ENCODE measurements at places on chromosomes 5 and 9. TPM values are rescaled to one million over a fixed set of nuclear protein-coding genes. Genes with fewer than 3 reads are reported as not detected.

- no peak overlapping the region for H3K4me3 ChIP-seq
- H3K27ac ChIP-seq = no peak overlapping the region
- no peaks in the 10 kb centered on the region for H3K27me3 ChIP-seq
- DNase-seq = no peak
These were observed 652.6 kb upstream of the WWC1 start for GRCh38 chr5:167638816-167639215.

GRCh38 chr9:74800226-74800625 is 87.5 kb downstream of the TRPM6 start:
- no peaks in the 10 kb centered on the region for H3K36me3 ChIP-seq
- H3K27me3 ChIP-seq = no peaks in the 10 kb centered on the region
- H3K27ac ChIP-seq = peak overlapping the region; percentile 23
- H3K4me3 ChIP-seq = no peak overlapping the region

GRCh38 chr5:138029501-138029900 is 3.4 kb downstream of the FAM13B start:
- H3K4me3 ChIP-seq = no peak overlapping the region
- H3K27me3 ChIP-seq = no peaks in the 10 kb centered on the region
- peaks cover 5% of the 10 kb centered on the region for H3K36me3 ChIP-seq
- H3K4me1 ChIP-seq = peaks cover 26% of the 10 kb centered on the region
- peak overlapping the region; percentile 38 for H3K27ac ChIP-seq
- no peak for DNase-seq

Gene TNC
- 5.1 TPM for total RNA-seq

DNA sequence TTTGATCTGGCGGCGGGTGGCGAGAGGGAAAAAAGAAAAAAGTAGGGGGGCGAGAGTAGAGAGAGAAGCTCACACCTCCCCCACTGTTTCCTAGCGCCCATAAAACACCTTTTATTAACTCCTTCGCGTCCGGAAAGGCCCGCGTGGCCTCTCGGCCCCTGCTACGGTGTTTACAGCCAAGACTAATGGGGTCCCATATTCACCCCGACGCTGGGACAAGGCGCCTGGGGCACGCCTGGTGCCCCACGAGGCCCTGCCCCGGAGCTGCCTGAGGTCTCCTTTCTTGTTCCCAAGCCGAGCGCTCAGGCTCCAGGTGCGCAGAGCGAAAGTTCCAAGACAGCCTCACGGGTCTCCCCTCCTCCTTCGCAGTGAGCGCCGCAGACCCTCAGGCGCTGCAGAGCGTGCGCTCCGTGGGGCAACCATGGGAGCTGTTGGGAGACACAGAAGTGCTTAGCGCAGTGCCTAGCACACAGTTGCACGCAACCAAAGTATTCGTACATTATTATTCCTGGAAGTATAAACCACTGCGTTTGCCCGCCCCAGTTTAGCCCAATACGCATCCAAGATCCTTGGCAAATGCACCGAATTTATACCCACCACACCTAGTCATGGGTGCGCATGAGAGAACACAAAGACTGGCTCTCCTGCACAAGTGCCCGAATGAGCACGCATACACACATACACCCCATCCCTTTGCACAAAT is 4.3 kb downstream of the HAND1 start:
- H3K36me3 ChIP-seq = no peaks in the 10 kb centered on the region
- DNase-seq = no peak
- no peak overlapping the region for H3K27ac ChIP-seq
- peaks cover 10% of the 10 kb centered on the region for H3K4me1 ChIP-seq
- peaks cover 93% of the 10 kb centered on the region for H3K27me3 ChIP-seq

Gene PRRX2
- total RNA-seq = 0.91 TPM

- peaks cover 1% of the 10 kb centered on the region for H3K36me3 ChIP-seq
- peaks cover 12% of the 10 kb centered on the region for H3K4me1 ChIP-seq
- no peak for DNase-seq
- H3K27me3 ChIP-seq = no peaks in the 10 kb centered on the region
- peak overlapping the region; percentile 11 for H3K27ac ChIP-seq
- no peak overlapping the region for H3K4me3 ChIP-seq
These were observed 5.8 kb upstream of the RALGDS start for GRCh38 chr9:133126697-133127339.

GRCh38 chr9:24436761-24437160 is 108.9 kb downstream of the IZUMO3 start:
- no peak overlapping the region for H3K4me3 ChIP-seq
- H3K27ac ChIP-seq = peak overlapping the region; percentile 18
- no peak for DNase-seq
- no peaks in the 10 kb centered on the region for H3K36me3 ChIP-seq
- peaks cover 1% of the 10 kb centered on the region for H3K4me1 ChIP-seq

Gene CATSPER3
- total RNA-seq = 1.3 TPM

All from progenitor cell of endocrine pancreas (in vitro differentiated cells).